ENCODE measurements at places on chromosomes 13 and 19. TPM values are rescaled to one million over a fixed set of nuclear protein-coding genes. Genes with fewer than 3 reads are reported as not detected.

The ADGRE1 gene
- total RNA-seq = 12.1 TPM

The ZNF846 gene
- total RNA-seq = 5.8 TPM

The LGI4 gene
- total RNA-seq = 2.7 TPM

The ZNF724 gene
- total RNA-seq = 13.4 TPM

The APOC4 gene
- total RNA-seq = not detected

The MISP gene
- not detected for total RNA-seq

The ZNF112 gene
- total RNA-seq = not detected

The LRG1 gene
- total RNA-seq = 3.0 TPM
